SW480 (cell line): ENCODE measurements at places on chromosomes 12 and 14.

DNA sequence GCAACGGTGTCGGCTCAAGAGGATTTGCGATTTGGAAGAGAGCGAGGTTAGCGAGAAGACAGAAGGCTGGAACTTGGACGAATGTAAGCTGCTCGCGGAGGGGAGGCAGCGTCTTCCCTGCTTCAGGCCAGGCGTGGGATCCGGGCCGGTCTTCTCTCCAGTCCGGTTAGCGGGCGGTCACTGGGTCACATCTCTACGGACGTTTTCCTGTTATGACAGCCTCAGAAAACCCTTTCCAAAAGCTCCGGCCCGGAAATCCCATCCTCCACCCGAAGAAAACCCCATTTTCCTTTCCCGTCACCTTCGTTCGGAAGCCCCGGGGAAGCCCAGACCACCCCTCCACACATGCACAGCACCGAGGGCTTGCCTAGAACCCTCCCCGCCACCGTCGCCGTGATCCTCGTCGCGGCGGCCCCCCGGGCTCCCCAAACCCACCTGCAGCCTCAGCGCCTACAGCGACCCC lies 268 bp downstream of the NDUFB1 start:
- DNase-seq = peak; percentile 43

GRCh38 chr12:34292736-34293625 lies 270.7 kb downstream of the ALG10 start:
- DNase-seq = peak; percentile 16

GRCh38 chr12:121021754-121022153 lies 5.5 kb upstream of the C12orf43 start:
- no peak for DNase-seq

GRCh38 chr14:100851946-100852620 lies 26.2 kb downstream of the MEG3 start:
- no peak for DNase-seq

DNA sequence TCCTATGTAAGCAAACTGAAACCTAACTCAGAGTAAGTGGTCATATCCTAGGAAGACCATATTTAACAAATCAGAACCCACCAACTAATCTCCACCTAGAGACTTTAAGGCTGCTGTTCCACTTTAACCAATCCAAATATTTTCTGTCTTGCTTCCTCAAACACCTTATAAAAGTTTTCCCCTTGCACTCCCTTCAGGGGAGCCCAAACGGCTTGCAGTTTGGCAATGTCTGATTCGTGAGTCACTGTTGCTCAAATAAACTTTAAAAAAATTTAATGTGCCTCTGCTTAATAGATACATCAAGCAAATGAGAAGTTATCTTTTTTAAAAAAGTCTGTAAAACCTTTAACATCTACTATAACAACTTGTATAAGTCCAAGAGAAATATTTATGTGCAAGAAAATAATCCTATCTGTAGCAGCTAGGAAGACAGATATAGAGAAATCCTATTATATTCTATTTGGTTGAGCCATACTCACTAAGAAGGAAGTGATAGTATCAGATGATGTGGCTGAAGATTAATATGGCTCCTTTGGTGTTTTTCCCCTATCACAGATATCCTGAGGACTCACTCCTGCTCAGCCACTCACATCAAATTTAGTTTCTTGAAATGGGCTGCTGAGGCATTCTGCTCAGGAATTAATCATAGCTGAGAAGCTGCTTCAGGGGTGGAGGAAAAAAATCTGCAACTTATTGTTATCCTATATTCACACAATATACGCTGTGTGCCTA lies 65.1 kb upstream of the DUSP6 start:
- no peak for DNase-seq

- no peak for DNase-seq
Measured at GRCh38 chr12:58066296-58066695, 124.9 kb downstream of the ATP23 start.
